ENCODE measurements at places on chromosomes 4 and X.

GRCh38 chr4:182938205-182938645 is 21.0 kb upstream of the DCTD start:
- peak; percentile 55 for DNase-seq

DNA sequence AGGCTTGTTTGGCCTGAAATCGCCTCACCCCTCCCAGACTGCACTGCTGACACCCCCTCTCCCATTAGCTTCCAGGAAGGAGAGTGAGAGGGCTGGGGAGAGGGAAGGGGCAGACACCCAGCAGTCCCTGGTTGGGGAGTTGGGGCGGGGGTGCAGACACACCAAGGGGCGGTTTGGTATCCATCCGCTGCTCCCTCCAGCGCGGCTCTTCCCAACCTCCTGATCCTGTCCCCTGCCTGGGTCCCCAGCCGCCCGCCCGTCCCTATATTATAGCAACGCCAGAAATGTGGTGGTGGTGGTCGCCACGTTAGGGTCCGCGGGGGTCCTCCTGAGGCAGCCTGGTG is 24.9 kb downstream of the GPRASP3 start:
- DNase-seq, result no peak

GRCh38 chrX:119871245-119871598 is 311 bp downstream of the RNF113A start:
- DNase-seq, result peak; percentile 4

DNA sequence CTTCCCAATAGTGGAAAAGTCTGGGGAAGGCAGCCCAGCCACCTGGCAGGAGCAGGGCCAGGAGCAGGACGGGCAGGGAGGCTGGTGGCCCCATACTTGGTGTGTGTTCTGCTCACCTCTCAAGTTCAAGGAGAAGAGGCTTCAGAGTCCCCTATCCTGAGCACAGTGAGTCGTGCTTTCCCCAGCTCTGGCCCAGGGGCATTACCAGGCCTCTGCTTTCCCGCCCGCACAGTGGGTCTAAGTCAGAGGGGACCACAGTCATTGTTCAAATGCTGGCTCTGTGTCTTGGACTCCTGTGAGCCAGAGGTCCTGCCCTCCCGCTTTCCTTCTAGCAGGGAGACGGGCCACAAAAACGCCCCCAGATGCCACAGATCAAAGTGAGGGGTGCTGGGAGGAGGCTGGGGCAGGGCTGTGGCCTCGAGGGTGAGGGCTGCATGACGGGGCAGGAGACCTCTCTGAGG is 27.6 kb downstream of the HTRA3 start:
- DNase-seq, result no peak

GRCh38 chr4:119300101-119300978 is 21.6 kb downstream of the FABP2 start:
- DNase-seq, result peak; percentile 93

DNA sequence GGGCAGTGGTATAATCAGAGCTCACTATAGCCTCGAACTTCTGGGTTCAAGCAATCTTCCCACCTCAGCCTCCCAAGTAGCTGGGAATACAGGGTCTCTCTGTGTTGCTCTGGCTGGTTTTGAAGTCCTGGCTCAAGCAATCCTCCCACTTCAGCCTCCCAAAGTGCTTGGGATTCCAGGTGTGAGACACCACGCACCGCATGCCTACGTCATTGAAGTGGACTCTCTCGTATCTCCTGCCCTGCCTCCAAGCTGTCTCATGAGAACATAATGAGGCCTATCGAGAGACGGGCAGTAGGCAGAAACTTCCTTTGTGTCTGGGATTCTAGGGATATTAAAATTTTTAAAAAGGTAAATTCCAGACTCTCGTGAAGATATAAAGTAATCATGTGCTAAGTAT is 65.0 kb upstream of the NLGN4X start:
- DNase-seq, result no peak

DNA sequence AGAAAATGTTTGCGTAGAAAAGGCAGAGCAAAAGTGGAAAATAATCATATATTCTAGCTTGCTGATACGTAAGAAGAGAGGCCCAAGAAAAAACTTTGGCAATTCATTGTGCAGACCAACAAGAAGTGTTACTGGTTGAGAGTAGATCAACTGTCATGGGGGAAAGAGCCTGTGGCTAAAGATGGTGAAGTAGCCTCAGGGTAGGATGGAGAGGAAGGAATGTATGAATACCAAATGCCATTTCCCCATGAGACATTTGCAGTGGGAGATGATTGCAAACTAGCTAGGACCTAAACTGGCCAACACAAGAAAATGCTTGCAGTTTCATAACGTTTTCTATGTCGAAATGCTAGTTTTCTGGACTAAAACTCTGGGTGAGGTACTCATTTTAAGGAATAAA is 47.7 kb upstream of the ADGRL3 start:
- DNase-seq, result no peak

- DNase-seq, result no peak
Observed at GRCh38 chr4:168304744-168305459, 13.7 kb downstream of the DDX60 start.

GRCh38 chr4:74950200-74950599 is 17.3 kb downstream of the PARM1 start:
- no peak for DNase-seq

DNA sequence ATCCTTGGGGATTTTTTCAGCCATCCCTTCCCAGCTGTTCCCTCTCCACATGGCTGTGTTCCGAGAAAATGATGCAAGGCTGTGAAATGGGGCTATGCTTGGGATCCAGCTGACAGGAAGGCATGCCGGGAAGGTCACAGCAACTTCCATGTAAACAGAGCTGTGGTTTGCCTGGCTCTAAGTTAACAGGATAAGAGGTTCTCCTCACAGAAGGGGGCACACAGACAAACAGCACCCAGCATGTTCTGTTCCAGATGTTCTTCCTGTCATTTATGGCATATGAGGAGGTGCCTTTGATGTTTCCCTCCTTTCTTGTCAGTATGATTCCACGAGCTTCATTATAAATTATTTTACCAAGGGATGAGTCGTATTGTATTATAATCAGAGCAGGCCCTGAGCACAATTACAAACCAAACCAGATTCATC is 220.7 kb downstream of the ANTXR2 start:
- no peak for DNase-seq
